GM03348 (cell line): ENCODE measurements at places on chromosomes 11 and 22.

DNA sequence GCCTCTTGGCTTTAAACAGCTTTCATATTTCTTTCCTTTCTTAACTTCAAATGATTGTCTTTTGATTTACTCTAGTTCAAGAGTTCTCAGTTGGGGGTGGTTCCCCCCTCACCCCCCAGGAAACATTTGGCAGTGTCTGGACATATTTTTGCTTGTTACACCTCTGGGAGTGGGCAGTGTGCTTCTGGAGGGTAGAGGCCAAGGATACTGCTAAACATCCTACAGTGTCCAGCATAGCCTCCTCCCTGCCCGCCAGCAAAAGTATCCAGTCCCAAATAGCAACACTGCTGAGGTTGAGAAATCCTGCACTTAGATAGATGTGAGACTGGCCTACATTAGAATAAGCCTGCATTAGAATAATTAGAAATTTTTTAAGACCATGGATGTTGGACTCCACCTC, 3.2 kb downstream of the PPP6R3 start:
- DNase-seq: no peak

- peak; percentile 44 for DNase-seq
Observed at GRCh38 chr11:74925281-74925680, 23.6 kb downstream of the XRRA1 start.

GRCh38 chr11:130891326-130891725, 25.0 kb downstream of the SNX19 start:
- DNase-seq: no peak

DNA sequence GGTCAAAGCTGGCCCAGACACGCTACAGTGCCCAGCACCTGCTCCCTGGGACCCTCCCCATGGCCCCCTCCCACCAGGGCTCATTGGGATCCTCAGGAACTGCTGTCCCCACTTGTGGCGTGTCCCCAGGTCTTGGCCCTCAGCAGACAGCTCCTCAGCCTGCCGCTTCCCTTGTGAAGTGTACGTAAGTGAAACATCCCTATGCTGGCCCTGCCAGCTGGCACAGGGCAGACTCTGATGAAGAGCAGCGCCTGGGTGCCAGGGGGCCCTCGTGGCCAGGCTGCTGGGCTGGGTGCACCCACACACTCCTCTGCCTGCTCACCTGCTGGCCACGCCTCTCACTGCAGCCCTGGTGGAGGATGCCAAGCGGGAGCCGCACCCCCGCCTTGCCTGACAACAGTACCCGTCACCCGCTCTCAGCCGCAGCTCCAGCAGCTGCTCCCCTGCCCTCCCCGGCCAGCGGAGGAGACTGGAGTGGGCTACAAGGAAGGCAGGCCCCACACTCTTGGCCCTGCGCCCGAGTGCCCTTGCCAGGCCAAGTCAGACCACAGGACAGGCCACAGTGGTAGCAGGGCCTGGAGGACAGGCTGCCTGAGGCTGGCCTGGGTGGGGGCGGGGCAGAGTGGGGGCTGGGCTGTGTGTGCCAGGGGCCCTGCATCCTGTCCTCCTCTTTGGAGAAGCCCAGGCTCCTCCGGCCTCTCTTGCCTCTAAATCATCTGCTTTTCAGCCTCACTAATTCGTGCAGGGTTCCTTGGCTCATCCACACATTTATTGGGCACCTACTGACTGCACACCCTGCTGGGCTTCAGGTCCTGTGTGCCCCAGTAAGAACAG, 39.5 kb downstream of the IGF2 start:
- no peak for DNase-seq

DNA sequence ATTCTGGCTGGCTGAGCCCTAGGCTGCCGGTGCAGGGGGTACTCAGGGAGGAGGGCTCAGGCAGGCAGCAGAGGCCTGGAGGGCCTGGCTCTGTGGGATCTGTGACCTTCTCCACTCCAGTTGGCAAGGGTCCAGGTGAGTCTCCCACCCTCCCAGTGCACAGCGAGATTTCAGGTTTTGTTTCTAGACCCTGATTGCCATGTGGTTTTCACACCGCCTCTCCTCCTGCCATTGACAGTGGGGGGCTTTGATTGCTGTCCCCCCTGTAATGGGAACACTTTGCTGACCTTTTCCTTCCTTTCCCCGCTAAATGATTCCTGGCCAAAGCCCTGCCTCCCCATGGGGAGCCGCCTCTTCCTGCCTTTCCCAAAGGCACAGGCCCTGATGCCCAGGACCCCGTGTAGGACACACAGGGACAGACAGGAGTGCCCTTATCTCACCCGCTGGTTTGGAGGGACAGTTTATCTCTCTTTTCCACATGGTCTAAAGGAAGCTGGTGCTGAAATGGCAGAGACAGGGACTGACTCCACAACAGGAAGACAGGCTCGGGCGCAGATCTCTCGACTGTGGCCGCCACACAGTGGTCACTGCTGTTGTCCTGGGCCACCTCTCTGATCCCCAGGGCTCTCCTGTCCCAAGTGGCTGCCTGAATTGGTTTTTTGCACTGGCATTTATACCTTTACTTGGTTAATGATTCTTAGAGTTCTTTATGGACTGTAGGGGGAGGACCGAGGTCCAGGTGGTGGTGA, 43.4 kb downstream of the BCR start:
- DNase-seq: no peak

- DNase-seq: no peak
Observed at GRCh38 chr22:20138417-20138738, 6.8 kb downstream of the ZDHHC8 start.

- DNase-seq: no peak
Observed at GRCh38 chr11:344836-345578, 24.3 kb upstream of the B4GALNT4 start.

DNA sequence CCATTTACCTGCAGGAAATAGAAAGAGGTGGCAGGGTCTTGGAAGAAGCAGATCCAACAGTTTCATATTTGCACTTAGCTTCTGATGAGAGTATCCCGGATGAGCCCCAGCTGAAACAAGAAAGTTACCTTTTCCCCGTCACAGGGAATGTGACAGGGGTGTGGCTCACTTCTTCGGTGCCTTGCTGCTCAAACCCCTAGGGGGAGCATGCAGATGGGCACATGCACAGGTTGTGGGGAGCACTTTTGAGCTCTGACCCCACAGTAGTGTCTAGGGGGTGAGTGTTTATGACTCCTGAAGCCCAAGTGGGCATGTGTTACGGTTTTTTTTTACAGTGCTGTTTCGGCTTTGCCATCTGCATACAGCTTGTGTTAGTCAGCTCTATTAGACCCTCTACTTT, 1221.0 kb downstream of the JRKL start:
- DNase-seq: no peak

- no peak for DNase-seq
Observed at GRCh38 chr11:62044639-62045121, 77.2 kb upstream of the FTH1 start.

DNA sequence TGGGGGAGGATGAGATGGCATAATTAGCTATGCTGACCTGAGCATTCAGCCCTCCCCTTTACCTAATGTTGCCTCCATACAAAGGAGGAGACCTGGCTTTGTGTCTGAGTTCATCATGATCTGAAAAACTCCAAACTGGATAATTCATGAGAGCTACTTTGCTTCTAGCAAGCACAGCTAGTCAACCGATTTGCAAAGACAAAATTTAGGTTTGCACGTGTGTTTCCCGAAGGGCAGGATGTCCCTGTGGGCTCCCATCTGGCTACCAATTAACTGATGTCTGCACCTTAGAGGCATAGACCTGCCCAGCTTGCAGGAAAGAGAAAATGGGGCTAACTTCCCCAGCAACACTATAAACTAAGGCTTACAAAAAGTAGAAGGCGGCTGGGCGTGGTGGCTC, 42.2 kb upstream of the POU2AF1 start:
- DNase-seq: no peak

DNA sequence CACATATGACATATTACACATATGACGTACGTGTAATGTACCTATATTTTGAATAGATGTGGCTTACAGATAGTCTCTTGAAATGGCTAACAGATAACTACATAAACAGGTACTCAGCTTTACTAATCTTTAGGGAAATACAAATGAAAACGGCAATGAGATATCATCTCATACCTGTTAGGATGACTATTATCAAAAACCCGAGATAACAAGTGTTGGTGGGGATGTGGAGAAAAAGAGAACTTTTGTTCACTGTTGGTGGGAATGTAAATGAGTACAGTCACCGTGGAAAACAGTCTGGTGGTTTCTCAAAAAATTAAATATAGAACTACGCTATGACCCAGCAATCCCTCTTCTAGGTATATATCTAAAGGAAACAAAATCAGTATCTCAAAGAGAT, 247.6 kb downstream of the ETS1 start:
- no peak for DNase-seq

DNA sequence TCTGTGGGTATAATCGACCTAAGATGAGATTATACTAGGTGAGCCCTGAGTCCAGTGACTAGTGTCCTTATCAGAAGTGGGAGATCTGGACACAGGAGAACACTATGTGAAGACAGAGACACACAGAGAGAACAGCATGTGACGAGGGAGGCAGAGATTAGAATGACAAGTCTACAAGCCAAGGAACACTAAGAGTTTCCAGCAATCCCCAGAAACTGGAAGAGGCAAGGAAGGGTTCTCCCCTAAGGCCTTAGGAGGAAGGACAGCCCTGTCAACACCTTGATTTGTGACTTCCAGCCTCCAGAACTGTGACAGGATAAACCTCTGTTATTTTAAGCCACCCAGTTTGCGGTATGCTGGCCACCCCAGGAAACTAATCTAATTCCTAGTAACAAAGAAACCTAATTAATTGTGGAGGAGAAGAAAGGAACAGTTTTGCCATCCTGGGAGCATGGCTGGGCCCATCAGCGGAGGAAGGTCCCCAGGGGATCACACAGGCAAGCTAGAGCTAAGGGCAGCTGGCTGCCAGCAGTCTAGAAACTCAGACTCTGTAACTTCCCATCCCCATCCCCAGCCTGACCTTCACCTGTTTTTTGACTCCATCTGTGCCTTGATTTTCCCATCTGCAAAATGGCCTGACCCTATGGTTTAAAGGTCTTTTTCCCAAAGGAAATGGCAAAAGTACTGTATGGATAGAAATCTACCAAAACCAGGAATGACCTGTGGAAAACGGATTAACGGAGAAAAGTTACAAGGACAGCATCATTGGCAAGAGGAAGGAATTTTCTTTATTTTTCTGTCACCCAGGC, 10.3 kb upstream of the THOC5 start:
- no peak for DNase-seq

GRCh38 chr22:37848587-37849088, 581 bp upstream of the EIF3L start:
- peak; percentile 16 for DNase-seq

- DNase-seq: no peak
Observed at GRCh38 chr11:122656631-122657101, 1.1 kb downstream of the UBASH3B start.

DNA sequence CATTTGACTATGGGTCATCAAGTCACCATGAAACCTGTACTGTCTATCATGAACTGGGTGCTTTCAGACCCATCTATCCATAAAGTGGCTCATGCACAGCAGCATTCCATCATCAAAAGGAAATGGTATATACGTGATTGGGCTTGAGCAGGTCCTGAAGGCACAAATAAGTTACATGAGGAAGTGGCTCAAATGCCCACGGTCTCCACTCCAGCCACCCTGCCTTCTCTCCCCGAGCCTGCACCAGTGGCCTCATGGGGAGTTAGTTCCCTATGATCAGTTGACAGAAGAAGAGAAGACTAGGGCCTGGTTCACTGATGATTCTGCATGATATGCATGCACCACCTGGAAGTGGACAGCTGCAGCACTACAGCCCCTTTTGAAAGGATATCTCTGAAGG, 312.5 kb downstream of the TENM4 start:
- no peak for DNase-seq

DNA sequence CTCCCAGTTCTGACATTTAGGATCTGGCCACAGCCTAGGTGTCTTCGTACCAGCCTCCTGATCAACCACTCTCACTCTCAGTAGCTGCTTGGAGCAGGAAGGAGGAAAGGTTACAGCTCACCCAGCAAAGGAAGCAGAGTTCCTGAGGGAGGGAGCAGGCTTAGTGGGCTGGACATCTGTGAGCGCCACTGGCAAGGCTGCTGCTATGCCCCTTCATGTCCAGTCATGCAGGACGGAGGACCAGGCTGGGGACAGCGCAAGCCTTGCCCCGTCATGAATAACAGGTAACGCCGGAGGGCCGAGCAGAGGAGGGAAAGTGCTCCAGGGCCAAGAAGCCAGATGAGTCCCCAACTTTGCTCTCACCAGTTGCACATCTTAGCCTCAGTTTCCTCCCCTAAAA, 25.8 kb downstream of the TPST2 start:
- no peak for DNase-seq

DNA sequence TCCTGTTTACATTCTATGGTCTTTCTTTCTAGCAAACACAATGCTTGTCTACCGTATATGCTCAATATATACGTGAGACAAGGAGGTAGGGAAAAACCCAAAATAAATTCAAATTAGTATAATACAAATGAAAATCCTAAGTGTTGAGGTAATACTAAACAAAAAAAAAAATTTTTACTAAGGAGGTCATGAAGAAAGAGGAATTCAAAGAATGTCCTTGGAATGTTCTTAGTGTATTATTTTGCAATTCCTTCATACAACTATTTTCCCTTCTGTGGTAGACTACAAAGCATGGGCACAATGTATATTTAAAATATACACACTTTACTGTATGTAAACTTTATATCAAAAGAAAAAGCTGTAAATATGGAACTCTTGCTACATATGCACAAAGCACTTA, 36.4 kb downstream of the PIK3C2A start:
- peak; percentile 68 for DNase-seq

DNA sequence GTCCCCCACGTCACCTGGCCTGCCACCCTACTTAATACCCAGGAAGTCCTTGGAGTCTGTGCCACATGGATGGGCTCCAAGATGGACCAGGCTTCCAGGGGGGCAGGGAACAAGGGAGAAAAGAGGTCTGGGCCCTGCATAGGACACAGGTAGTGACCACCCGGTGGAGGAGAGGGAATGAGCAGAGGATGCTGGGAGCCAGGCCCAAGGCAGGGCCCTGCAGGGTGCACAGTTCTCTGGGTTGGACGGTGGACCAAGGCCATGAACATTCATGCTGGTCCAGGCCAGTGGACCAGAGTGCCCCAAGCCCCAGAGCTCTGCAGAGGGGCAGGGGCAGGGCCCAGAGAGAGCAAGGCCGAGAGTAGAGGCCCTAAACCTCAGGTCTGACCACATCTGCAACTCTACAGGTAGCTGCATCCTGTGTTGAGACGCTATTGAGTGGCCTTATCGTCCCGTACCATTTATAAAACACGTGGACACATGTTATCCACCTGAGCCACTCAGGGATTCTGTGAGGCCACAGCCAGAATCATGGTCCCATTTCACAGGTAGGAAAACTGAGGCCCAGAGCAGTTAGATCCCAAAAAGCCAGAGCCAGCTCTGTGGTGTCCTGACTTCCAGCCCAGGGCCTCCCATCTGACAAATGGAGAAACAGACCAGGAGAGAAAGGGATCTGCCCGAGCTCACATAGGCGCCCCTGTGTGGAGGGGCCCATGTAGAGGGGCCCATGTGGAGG, 46.4 kb downstream of the IGLL5 start:
- no peak for DNase-seq

DNA sequence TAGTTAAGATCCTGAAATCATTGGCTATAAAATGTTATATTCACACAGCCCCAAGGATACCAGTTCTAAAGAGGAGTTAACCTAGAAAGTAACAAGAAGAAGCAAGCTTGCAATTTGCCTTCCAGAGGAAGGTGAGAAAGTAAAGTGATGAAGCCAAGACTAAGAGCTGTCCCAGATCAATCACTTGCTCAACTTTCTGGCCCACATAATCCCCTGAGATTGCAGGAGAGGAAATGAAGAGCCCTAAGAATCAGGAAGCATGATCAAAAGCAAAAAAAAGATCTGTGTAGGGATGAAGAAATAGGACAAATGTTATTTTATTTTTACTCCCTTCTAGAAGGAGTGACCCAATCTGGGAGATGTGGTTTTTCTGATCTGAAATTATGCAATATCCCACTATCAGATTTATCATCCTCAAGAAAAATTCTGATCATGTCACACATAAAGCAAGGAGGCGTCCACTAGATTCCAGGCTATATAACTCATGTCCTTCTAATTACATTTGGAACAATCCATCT, 180.3 kb upstream of the GUCY1A2 start:
- no peak for DNase-seq
